ENCODE measurements at places on chromosomes 3 and 15. TPM values are rescaled to one million over a fixed set of nuclear protein-coding genes. Genes with fewer than 3 reads are reported as not detected.

Gene NDN
- total RNA-seq: 19.9 TPM

Gene SMCO1
- total RNA-seq: not detected

Gene CAMK2N2
- 0.31 TPM for total RNA-seq

Gene KLHL6
- total RNA-seq: 9.8 TPM

Gene KNG1
- 8.7 TPM for total RNA-seq

Gene THBS1
- 377 TPM for total RNA-seq

Gene ISLR2
- total RNA-seq: 1.1 TPM

Gene PAK6
- total RNA-seq: 11.9 TPM

DNA sequence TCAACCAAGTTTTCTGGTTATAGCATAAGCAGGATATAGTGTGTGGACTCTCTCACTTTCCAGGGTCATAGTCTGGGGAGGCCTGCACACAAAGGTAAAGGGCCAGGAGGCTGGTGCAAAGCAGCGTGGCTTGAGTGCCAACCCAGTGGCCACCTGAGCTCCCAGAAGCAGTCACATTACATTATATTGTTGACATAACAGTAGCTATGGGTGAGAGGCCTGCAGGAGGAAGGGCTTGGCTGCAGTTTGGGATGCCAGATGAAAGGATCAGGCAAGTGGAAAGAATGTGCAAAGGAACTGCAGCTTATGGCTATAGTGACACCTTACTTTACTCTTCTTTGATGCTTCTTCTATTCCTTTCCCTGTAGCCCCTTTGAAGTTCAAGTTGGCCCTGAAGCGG is 96.5 kb downstream of the FLNB start:
- DNase-seq: no peak

DNA sequence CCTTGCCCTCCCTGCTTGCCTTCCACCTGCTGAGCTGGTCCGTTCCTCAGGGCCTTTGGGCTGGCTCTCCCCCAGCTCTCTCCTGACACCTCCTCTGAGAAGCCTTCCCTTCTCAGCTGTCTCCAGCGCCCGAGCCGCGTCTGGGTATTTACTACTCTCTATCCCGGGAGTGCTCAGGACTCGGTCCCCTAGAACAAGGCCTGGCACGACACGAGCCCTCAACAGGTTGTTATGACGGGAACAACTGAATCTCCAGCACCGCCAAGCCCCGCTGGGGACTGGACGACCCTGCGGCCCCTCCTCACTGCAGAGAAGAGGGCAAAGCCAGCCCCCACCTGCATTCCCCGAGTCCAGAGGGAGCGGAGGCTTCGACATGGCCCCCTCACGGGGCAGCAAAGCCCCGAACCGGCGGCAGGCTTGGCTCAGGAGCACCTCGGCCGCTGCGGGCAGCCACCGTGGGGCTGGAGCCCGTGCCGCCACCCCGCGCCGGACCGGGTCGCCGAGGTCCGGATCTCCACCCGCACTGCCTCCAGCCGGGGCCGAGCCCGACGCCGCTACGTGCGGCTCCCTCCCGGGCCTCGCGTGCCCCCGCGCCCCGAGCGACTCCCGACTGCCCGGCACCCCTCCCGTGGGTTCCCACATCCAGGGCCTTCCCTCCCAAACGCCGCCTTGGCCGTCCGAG is 792 bp downstream of the TPRA1 start:
- DNase-seq: peak; percentile 86

- DNase-seq: no peak
These were observed 16.6 kb downstream of the DUOX1 start for GRCh38 chr15:45146405-45146804.

GRCh38 chr3:57923101-57923500 is 85.1 kb upstream of the FLNB start:
- DNase-seq: no peak

DNA sequence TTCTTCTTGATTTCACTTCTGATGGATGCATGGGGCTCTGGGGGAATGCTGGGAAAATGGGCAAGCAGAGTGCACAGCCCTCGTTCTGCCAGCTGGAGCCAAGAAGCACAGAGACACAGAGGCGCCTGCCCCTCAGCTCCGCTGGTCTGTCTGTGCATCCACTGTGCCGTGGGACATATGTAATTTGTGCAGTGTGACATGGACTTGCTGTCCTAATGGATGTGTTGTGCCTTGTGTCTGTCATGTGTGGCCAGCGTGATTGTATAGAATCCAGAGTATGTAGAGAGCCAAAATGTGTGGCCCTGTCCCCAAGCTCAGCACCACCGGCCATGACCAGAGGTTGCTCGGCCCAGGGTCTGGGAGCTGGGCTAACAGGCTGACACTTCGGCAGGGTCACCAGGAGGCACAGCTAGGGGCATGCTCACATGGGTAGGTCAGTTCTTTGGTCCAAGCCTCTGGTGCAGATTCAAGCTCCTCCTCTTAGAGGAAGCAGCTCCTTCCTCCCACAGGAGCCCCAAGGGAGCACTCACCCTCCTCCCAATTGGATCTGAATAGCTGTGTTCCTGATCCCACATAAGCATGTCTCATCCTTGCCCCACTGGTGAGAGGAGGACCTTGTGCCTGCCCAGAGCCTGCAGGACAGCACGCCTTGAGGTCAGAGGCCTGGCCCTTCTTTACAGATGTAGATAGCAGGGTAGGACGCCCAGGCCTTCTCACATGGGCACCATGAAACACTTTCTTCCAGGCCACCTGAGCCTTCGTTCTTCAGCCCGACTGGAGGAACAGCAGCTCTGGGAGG is 100.8 kb upstream of the ABHD17C start:
- no peak for DNase-seq

DNA sequence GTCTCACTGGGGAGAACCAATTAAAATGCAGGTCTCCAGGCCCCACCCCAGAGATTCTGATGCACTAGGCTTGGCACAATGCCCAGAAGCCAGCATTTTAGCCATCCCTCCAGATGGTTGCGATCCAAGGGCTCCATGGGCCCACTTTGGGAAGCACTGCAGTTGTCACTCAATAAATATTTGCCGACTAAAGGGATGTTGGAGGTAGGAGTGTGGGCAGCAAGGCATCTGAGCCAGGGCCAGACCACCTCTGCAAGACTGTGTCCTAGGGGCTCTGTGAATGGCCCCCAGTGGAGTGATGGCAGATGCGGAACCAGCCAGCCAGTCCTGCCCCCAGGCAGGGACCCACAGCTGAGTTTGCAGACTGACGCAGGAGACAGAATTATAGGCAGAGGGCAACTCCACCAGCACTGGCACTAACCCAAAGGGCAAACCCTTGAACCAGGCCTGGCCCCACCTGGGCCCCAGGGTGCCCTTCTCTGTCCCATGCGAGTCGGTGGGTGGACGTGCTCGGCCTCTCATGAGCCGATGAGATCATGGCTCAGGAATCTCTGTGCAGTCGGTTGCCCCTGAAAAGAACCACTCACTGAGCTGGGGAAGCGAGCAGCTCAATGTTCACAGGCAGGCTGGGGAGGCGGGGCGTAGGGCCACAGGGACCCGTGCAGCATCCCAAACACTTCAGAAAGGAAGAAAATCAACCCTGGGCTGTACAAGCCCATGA is 49.7 kb downstream of the SEMA5B start:
- peak; percentile 94 for DNase-seq

- peak; percentile 86 for DNase-seq
These were observed 470.5 kb downstream of the EPHA3 start for GRCh38 chr3:89577637-89578530.

DNA sequence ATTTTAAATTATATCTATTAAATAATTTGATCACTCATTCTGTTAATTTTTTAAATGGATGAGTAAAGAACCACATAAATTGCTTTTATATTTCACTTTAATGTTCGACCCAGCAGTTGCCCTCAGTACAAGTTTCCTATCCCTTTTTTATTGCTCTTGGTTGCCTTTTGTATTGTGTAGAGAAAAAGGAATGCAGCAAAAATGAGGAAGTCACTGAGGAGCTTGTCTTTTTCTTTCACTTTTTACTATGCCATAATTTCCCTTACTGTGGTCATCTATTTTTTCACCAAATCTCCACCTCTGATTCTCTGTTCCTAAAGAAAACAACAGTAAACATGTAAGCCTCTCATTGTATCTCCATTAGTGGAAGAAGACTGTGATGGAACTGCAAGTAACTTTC is 122.7 kb downstream of the B3GALNT1 start:
- no peak for DNase-seq

GRCh38 chr3:135081451-135081850 is 286.4 kb downstream of the EPHB1 start:
- DNase-seq: no peak

DNA sequence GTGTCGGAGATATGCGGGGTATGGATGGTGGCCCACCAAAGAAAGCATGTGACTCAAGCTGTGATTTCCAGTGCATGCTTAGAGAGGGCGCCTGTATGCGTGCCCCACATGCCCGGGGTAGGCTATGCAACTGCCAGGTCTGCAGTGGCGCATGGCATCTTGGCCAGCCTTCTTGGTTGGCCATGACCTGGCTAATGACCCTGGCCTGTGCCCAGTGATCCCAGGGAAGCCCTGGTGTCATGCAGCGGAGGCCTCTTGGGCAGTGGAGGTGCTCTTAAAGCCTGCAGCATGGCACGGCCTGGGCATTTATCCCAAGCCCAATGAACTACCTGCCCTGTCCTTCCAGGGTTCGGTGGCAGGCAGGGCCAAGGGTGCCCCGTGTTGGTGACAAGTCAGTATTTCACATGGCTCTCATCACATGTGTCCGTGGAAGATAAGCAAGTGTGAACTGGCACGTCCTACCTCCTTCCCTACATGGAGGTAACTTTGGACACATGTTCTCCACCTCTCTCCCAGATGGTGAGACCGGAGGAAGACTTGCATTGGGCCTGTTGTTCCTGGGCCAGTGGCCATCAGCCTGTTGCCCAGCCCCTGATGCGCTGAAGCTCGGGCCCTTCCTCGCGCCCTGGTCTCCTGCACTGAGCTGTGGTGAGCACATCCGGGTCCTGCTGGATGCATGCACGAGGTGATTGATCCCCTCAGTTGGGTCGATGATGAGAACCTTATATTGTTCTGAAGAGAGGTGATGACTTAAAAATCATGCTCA is 192.0 kb downstream of the UBE3A start:
- no peak for DNase-seq

GRCh38 chr3:31922962-31923361 is 58.1 kb downstream of the OSBPL10 start:
- DNase-seq: no peak

DNA sequence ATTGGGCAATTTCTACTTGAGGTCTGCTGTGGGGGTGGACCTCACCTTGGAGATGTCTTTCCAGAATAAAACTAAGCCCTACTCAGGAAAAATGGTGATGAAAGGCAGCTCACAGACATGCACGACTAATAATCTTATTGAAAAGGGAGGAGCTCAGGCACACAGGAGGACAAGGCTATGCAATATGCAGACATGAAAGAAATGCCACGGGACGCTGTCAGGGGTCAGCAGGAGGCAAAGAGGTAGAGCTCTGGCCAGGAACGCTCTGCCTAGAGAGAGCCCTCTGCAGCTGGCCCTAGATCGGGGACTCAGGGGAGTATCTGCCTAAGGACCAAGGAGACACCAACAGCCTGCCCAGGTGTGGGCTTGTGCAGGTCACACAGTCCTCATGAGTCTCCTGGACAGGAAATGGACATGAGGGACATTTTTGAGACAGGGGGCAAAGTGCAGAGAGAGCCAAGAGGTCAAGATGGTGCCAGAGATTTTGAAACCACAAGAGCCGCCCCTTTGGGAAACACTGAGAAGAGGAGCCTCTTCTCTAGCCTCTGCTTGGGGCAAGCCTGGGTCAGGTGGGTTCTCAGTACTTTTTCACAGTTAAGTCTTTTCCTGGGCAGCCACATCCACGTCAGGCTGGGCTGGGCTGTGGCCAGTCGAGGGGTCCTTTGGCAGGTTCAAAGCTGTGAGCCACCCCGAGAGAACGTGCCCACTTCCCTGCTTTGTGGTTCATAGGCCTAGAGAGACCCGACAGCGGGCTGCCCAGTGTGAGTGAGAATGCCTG is 23.2 kb downstream of the EAF1 start:
- no peak for DNase-seq

DNA sequence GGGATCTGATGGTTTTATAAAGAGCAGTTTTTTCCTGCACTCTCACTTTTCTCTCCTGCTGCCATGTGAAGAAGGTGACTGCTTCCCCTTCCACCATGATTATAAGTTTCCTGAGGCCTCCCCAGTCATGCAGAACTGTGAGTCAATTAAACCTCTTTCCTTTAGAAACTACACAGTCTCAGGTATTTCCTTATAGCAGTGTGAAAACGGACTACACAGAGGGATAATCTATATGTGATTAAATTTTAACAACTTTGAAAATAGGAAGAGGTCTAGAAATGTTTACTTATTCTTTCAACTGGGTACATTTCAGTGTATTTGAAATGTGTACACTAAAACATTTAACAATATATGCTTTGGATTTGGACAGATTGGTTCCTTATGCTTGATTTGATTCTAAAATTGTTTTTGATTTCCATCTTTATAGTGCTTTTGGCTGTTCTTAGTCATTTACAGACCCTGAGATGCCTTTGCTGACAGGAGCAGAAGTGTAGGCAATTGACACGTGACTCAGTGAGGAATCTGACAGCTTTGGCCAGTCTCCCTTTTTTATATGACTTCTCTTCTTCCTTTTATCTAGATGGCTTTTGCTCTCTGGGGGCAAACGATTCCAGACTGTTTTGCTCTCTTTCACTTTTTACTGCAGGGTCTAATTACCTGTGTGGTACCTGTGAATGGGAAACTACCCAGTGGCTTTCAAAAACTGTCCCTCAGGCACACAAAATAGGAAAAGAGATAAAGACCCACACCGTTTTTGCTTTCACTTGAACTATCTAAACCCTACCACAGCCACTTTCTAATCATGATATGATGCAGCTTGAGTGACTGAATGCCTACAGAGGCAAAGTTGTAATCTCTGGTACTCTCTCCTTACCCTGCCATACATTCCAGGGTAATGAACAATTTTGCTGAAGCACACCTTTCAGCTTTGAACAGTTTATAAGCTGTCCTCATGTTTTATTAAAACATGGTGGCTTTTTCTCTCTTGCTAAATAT is 422.6 kb downstream of the ROBO1 start:
- DNase-seq: no peak

DNA sequence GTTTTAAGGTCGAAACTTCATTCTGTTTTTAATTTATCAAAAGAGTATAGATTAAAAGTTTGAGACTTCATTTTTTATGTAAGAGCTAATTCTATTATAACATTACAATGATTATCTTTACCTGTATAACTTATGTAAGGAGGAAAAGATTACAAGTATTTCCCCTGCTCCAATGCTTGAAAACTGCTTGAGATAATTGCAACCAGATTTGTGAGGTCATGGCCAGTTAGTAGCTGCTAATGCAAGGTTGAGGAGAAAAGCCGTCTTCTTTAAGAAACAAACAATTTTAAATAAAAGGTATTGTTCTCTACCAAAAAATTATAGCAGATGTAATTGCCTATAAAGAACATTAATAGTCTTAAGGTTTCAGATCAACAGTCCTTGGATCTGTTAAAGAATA is 208.3 kb upstream of the UBE2E2 start:
- no peak for DNase-seq

GRCh38 chr3:150335631-150336030 is 72.5 kb upstream of the TSC22D2 start:
- no peak for DNase-seq

GRCh38 chr3:132009241-132009640 is 25.6 kb downstream of the CPNE4 start:
- DNase-seq: no peak

DNA sequence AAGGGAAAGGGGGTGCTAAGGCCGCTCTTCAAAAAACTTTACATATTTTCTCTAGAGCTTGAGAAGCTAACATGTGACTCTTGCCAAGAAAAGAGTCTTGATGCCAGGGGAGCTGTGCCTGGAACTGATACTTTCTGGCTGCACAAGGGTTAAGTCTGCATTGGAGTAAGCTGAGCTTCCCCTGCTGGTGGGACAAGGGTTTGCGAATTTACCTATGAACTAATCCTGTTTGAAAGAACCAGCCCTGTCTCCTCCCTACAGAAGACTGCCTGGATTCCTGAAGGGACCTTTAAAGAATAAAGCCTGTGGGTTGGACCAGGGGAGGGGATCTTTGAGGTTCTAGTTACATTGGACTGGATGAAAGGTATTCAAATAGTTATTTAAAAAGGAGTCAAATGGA is 58.3 kb upstream of the EPHA3 start:
- DNase-seq: no peak

All from kidney (tissue), 22 donors.